ENCODE measurements at places on chromosomes 6 and 20.
A peak's percentile ranks its signal among the peaks of the same experiment; 100 is the strongest.

- no peak for DNase-seq
These were observed 175.8 kb downstream of the GMPR start for GRCh38 chr6:16414205-16414604.

DNA sequence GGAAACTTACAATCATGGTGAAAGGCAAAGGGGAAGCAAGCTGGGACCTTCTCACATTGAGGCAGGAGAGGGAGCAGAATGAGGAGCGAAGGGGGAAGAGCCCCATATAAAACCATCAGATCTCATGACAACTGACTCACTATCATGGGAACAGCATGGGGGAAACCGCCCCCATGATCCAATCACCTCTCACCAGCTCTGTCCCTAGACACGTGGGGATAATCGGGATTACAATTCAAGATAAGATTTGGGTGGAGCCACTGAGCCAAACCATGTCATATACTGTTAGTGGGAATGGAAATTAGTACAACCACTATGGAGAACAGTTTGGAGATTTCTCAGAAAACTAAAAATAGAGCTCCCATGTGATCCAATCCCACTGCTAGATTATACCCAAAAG is 163.7 kb downstream of the MANEA start:
- no peak for DNase-seq

DNA sequence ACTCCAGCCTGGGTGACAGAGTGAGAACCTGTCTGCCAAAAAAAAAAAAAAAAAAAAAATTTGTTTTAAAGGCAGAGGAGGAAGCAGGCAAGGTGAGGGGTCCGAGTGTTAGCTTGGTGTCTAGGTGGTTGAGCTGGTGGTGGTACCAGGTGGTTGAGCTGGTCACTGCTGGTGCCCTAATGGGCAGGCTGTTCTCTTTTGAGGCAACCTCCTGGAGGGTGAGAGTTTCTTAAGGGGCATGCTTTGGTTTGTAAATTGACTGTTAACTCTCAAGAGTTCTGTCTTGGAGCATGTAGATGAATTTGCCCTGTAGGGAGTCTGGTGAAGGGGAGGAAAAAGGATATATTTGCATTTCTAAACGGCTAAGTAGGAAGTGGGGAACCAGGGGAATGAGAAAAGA is 52.7 kb downstream of the BANF2 start:
- no peak for DNase-seq

DNA sequence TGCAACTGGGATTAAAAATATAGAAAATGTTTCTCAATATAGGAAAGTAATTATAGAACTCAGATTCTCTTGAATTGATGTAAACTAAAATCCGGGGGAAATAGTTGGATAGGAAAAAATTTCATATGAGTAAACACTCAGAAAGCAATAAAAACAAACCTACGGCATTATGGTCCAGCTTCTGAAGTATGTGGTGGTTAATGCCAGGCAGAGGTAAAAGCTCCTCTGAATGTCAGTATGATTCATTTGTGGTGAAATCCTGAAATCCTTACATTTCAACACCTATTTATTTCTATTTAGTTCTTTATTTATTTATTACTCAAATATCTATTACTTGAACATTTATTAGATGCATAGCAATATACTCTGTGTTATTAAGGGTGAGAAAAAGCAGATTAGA is 145.1 kb downstream of the RIMS1 start:
- DNase-seq = no peak

GRCh38 chr20:45407783-45408645 is at the start of gene DBNDD2:
Gene DBNDD2, plus strand, starts transcription at chr20:45408289. Its CDS starts 179 bp downstream, at chr20:45408468.
- no peak for DNase-seq

DNA sequence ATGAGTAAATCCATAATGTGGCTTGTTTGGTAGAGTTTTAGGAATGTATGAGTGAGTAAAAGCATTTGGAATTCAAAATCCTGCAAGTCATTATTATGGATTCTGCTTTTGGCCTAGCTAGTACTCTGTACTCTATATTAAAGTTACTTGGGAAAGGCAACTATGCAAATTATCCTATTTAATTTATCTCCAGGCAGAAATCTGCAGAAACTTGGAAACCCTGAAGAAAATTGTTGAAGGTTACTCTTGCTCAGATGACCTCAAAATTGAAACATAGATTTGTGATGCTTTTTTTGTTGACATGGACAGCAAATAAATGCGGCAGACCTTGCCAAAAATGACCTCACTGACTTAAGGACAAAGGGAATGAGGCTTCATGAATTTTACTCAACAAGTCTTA is 477.1 kb upstream of the EYS start:
- DNase-seq = no peak

- DNase-seq = peak; percentile 13
These were observed 143.7 kb upstream of the ATXN1 start for GRCh38 chr6:16904957-16905356.

DNA sequence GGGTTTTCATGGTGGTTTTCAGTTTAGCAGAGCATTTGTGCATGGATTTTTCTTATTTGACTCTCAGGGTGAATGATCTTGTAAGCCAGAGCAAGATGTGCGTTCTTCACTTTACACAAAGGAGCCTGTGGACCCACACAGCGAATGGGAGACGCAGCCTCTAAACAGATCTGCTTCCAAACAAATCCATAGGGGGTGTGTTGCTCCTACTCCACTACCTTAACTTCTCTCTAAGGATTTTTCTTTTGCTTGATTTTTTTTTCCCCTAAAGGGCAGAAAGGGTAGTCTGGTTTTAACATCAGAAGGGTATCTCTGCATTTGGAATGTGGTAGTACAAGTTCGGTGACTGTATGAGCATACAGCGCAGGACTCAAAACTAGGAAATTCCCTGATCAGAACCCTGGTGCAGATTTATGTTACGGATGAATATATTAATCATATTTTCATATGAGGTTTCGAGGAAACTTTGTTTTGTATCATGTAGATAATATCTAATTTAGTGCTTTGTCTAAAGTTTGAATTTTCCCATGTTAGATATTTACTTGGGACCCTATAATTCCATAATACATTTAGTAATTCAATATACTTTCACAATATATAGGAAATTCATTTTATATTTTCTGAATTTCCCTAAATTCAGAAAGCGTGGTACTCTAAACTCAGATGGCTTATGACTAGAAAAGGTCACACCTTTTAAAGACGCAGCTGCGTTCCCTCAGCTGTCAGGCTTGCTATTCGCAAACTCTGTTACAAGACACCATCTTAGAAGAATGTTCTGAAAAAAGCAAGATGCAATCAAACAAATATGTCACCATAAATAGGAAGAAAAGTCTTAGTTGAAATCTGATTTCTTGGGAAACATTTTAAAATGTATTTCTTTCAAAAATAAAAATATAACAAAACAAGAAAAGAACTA is 196.9 kb downstream of the TMEM242 start:
- no peak for DNase-seq

- no peak for DNase-seq
These were observed 32.9 kb downstream of the LCA5 start for GRCh38 chr6:79504372-79504771.

DNA sequence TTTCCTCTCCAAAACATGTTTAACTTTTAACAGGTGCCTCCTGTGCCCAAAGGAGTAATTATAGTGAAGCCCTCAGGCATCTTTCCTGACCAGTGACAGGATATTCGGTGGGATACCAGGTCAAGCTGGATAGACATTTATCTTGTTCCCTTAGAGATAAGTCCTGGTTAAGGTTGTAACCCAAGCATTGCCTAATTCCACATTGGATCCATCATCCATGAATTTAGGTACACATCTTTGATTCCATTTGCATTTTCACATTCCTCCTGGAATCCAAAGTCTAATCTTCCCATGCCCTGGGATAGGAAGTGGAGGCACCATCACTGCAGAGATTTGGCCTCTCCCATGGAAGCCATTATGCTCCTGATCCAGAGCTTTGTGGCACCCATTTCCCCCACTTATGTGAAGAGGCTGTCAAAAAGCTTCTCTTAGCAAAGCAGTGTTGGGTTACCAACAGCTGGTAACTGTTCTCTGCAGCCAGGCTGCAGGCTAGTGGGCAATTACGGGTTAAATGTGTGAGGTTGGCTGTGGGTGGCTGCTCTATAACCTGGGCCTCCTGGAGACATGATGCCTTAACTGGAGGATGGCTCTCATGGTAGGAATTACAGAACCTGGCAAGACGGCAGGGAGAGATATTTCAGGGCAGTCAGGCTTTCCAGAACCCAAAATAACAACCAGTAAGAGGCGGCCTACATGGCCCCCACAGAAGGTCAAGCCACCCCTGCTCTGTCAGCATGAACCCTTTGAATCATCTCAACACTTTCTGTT is 96.9 kb upstream of the VGLL2 start:
- no peak for DNase-seq

DNA sequence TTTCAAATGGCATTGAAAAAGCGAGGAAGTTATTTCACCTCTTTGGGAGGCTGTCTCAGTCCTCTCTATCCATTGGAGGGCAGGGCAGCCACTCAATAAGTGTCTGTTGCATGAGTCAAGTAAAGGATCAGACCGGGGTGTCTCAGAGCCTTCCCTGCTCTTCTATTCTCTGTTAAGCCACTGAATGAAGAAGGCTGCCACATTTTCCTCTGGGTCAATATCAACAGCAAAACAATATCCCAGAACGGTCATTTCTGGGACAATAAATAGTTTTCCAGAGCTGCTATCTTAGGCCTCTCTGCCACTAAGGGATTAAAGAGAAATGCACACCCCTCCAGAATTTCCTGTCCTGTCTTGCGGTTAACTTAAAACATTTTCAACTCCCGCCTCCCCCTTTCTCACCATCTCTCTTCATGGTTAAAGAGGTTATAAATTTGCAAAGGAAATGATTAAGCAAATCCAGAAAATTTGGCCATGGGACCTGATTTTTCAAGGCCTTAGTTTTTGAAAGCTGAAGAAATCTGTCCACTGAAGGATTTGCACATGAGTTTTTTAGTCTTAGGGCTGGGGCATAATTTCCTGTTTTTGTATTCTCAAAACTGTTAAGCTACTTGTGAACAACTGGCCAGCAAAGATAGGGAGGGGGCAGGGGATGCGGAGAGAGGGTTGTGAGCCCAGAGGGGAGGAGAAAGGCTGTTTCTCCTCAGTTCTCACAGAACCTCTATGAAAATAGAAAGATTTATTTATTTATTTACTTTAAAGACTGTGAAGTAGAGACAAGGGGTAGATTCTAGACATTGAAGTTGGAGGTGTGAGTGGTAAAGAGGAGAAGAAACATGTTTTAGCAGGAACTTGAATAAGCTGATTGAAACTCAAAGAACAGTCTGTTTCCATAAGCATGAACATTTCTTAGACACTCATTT is 135.7 kb downstream of the BCAS1 start:
- peak; percentile 78 for DNase-seq

GRCh38 chr6:1850121-1850839 is 240.6 kb downstream of the FOXC1 start:
- no peak for DNase-seq

- DNase-seq = no peak
These were observed 50.9 kb downstream of the CYP24A1 start for GRCh38 chr20:54122681-54123586.

DNA sequence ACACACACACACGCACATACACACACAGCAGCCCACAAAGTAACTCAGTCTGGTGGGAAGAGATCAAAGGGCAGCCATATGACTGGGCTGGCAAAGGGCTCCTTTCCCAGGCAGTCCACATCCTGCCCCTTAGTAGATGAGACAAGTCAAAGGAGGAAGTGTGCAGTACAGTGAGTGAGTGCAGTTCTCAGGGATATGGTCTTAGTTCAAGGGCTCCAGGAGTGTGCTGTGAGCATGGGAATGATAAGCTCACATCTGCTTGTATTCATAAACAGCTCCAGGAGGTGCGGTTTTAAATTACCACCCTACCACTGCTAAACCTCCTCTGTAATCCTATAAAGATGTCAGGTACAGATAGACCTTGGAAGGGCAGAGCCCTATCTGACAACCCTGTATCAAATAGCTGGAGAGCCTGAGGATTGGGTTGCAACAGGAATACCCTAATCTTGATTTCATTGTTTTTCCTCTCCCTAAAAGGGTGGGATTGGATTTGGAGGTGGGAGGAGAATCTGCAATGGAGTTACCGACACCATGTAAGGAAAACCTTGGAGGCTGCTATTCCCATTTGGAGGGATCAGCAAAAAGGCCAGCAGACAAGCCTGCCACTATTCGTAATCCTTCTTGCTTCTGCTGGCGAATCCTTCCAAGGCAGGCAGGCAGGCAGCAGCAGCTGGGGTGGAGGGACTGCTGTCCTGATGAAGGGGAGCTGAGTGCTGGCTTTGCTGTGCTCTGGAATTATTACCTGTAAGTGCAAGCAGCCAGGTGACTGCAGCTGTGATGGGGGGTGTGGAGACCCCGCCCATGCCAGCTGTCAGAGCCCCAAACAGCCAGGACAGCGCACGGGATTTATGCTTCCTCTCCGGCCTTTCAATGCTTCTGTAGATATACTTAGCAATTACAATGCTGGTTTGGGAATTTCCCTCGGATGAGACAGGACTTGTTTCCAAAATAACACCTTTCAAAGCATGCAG is 342.7 kb downstream of the PRL start:
- DNase-seq = peak; percentile 69

GRCh38 chr6:4981761-4982160 is 22.1 kb downstream of the RPP40 start:
- peak; percentile 43 for DNase-seq

- DNase-seq = no peak
These were observed 3.2 kb downstream of the ZMYND8 start for GRCh38 chr20:47353239-47353691.

- DNase-seq = peak; percentile 61
These were observed 55.0 kb upstream of the HLA-A start for GRCh38 chr6:29887330-29887818.

GRCh38 chr6:35381132-35381531 is 38.8 kb downstream of the PPARD start:
- no peak for DNase-seq

DNA sequence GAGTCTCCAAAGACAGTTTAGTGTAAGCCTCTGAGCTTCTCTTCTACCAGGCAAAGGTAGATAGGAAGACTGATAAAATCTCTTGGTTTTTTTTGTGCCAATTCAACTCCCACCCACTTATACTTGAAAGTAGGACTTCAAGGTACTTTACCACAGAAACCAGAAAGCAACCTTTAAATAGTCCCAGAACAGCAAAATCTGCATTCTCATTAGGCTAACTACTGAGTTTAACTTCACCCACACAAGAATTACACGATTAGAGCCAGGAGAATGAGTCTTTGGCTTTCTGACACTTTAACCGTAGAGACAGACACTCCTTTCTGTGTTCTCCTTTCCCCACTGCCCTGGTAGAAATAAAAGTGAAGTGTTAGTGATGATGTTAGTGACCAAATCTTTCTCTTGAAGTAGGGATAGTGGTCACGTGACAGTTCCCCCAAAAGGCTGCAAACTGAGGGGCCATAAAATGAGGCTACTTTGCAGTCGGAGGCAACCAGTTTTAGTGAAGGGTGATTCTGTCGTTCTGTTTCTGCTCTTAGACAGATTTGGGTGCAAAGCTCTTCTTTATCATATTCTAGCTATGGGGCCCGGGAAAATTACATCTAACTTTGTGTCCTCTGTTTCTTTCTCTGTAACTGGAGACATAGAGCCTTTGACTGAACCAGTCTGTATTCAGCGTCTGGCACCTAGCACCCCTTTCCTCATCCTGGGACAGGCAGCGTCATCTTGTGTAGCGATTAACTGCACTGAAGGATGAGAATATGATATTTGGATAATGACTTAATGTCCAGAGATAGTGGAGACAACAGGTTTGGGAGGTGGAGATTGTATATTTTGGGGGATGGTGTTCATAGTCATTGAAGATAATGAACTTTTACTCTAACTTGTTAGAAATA is 206.4 kb upstream of the CITED2 start:
- DNase-seq = no peak
